ENCODE measurements at places on chromosomes 2 and 18. TPM values are rescaled to one million over a fixed set of nuclear protein-coding genes. Genes with fewer than 3 reads are reported as not detected.

DNA sequence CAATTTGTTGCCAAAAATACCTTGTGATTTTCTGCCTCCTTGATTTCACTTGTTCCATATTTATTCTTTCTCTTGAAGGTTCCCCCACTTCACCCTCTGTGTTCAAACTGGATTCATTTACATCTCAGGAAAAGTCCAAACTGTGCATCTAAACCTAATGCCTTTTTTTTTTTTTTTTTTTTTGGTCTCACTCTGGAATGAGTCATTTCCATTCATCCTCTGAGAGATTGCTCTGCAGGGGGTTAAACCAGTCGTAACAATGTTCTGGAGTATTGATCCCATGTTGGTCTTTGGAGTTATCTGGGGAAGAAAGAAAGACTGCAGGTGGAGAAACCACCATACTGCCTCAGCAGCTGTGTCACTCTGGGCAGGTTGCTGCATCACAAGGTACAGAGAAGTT lies 119.7 kb downstream of the TACR1 start:
- no peak for DNase-seq

DNA sequence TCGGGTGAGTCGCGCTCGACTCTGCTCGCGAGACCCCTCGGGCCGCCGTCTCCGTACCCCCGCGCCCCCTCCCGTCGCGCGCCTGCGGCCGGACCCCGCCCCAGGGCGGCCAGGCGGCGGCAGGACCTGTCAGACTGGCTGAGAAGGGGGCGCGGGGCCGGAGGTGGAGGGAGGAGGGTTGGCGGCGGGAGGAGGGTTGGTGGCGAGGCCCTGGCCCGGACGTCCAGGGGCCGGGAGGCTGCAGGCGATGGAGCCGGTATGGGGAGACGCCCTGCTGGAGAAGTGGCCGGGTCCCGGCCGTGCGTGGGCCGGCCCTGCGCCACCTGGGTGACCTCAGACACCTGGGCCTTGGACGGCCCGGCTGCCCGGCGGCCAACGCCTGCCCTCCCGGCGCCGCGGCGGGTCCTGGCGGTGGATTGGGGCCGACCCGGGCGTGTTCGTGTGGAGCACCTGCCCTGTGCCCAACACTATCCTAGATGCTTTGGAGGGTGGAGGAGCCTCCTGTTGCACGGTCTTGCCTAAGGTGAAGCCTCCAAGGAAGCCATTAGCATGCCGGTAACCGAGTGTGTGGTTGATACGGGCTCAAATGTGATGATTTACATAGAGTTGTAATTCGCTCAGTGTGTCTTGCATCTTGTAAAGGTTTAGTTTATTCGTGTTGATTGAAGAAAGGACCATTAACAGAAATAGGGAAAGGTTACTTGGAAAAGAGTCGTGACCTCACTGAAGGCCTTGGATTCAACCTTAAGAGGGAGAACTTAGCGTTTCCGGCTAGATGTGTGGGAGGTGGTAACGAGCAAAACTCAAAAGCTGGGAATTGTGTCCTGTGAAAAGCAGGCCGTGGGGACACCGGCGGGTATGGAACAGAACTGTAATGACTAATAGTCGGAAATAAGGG lies 550 bp downstream of the MYL12B start:
- DNase-seq = no peak

DNA sequence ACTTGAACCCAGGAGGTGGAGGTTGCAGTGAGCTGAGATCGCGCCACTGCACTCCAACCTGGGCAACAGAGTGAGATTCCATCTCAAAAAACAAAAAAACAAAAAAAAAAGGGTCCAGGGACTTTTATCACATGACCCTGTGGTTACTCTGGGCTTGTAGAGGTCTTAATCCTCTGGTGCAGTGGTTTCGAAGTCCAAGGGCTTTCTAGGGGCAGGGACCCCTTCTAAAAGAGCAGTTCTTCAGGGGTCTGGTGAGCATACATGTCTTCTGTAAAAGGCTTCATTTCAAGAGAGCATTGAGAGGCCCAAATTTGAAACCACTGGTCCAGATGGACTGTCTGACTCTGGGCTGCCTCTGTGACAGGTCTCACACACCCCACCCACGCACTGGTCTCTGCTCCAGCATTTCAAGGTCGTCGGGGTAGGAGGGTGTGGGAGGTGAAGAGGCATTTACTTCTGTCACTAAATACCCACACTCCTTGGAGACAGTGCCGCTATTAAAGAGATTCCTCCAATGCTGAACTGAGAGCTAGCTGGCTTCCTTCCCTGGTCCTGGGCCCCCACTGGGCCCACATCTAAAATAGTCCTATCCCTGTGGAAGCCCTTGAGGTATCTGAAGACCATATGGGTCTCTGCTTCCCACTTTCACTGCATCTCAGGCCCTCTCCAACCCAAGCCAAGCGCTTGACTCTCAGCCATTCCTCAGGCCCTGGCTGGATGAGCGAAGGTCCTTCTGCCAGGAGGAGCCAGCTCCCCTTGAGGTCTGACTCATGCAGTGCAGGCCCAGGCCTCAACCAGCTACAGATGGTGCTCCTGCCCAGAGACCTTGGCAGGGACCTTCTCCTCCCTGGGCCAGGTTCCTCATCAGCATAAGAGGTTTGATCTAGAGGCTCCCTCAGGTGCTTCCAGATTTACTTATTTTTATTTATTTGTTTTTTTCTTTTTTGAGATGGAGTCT lies 44.8 kb downstream of the PAX8 start:
- no peak for DNase-seq

DNA sequence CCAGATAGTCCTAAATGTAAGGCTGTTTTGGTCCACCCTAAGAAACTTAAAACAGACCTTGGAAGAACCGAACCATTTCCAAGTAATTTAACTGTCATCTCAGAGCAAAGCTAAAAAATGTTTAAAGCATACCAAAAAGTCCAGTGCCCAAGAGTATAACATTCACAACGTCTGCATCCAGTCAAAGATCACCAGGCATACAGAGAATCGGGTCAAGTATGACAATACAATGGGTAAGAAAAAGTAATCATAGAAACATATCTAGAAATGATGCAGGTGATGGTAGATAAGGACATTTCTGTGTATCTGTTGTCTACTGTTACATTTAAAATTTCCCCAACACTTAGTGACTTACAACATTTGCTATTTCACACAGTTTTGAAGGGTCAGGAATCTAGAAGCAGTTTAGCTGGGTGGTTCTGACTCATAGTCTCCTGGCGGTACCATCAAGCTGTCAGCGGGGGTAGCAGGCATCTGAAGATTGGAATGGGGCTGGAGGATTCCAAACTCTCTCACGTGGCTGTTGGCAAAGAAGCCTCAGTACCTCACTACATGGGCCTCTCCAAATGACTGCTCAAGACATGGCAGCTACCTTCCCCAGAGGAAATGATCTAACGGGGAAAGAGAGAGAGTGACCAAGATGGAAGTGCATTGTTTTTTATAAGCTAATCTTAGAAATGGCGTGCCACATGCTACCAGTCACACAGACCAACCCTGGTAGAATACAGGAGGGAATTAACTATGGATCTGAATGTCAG lies 36.6 kb upstream of the DYNC2LI1 start:
- no peak for DNase-seq

GRCh38 chr18:47593744-47594472 lies 336.6 kb downstream of the SMAD2 start:
- no peak for DNase-seq

TRABD2A gene
- 5.4 TPM for total RNA-seq

UBXN4 gene
- 51.6 TPM for total RNA-seq

NEURL3 gene
- total RNA-seq = 2.5 TPM

MLPH gene
- 34.6 TPM for total RNA-seq
